ENCODE measurements at places on chromosomes 13 and 19. TPM values are rescaled to one million over a fixed set of nuclear protein-coding genes. Genes with fewer than 3 reads are reported as not detected.

LIM2 gene
- not detected for total RNA-seq

NFIC gene
- total RNA-seq: 1.2 TPM

GPI gene
- total RNA-seq: 98.2 TPM

GPC5 gene
- 7.3 TPM for total RNA-seq

RGS9BP gene
- 0.41 TPM for total RNA-seq

GEMIN7 gene
- total RNA-seq: 11.8 TPM

PABPC3 gene
- 0.41 TPM for total RNA-seq

CDC42EP5 gene
- 4.1 TPM for total RNA-seq

RDH8 gene
- not detected for total RNA-seq

ZNF229 gene
- 30.6 TPM for total RNA-seq

KIR2DL1 gene
- total RNA-seq: not detected

SYCN gene
- not detected for total RNA-seq

KANK2 gene
- total RNA-seq: 7.3 TPM

ERICH6B gene
- total RNA-seq: not detected

VWA8 gene
- total RNA-seq: 49.3 TPM

SPINT2 gene
- total RNA-seq: 104 TPM

GSX1 gene
- 0.41 TPM for total RNA-seq

KLK15 gene
- total RNA-seq: not detected

RFX1 gene
- 1.2 TPM for total RNA-seq

KRTDAP gene
- total RNA-seq: not detected

ZNF570 gene
- total RNA-seq: 42.8 TPM

Measured in frontal cortex (tissue), 4 donors.